ENCODE measurements at places on chromosomes 2 and 18.

DNA sequence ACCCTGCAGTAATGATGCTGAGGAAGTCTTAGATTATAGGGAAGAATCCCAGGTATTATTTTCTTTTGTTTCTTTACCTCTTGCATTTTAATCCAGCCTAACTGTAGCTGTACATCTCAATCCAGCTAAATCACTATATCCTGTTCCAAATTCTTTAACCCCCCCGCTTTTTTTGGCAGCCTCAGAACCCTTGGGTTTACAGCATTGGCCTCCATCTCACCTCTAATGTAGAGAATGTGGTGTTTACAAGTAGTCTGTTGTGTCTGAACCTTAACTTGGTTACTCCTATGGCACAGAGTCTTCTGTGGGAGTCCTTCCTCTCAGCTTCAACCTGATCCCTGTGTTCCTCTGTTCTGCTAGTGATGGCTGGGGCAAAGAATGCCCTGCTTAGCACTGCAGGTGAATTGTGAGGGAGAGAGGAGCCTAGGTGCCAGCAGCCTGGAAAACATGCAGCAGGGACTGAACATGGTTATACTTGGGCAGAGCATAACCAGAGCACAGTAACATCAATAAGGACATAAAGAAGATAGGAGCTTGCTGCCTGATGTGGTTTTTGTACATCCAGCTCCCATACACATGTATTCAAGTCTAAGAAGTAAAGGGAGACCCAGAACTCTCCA is 130.2 kb downstream of the FAM124B start:
- no peak for DNase-seq

GRCh38 chr18:44909191-44909719 is 228.6 kb downstream of the SETBP1 start:
- DNase-seq, result no peak

DNA sequence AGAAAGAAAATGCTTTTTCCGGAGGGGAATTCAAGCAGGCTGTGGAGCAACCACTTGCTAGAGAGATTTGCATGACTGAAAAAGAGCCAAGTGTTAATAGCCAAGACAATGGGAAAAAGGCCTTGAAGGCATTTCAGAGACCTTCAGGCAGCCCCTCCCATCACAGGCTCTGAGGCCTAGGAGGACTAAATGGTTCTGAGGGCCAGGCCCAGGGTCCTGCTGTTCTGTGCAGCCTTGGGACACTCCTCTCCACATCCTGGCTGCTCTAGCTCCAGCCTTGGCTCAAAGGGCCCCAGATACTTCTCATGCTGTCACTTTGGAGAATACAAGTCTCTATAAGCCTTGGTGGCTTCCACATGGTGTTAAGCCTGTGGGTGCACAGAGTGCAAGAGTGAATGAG is 81.8 kb downstream of the B3GNT2 start:
- DNase-seq, result no peak

DNA sequence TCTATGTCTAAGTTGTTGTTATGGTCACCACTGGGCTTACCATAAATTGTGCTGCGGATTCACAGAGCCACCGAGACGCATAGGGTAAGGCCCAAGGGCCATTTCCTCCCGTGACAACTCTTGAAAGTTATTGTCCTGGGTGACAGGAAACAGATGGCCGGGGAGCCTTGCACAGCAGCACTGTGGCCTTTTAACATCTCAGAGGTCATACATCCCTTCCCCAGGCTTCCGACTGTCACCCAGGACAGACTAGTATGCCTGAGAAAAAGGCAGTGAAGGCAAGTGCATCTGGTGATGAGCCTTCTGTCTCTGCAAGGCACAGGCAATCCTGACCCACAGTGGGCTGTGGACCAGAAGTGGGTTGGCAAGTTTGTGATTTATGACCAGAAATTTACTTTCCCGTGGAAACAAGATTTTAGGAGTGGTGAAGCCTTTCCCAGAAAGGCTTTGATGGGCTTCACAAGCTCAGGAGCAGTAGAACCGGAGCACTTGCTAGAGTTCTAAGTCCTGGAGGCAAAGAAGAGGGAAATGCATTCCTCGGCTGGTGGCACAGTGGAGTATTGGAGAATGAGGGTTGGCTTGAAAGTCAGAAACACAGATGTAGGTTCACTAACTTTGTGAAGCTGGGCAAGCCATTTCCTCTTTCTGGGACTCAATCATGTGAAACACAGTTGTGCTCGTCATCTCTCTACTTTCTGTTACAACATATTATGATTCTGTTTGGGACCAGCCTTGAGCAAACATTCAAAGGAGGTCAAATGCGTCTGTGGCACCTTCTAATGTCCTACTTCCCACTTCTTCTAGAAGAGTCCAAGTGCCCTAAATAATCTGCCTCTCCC is 2.0 kb upstream of the CAPN14 start:
- DNase-seq, result no peak

GRCh38 chr18:41713969-41714825 is 240.8 kb upstream of the PIK3C3 start:
- no peak for DNase-seq

- no peak for DNase-seq
These were observed 70.6 kb downstream of the RPE start for GRCh38 chr2:210072922-210073509.

- DNase-seq, result no peak
These were observed 140.7 kb downstream of the TTC27 start for GRCh38 chr2:32768387-32769174.

- no peak for DNase-seq
These were observed 2.3 kb upstream of the LPIN2 start for GRCh38 chr18:3015204-3015592.

DNA sequence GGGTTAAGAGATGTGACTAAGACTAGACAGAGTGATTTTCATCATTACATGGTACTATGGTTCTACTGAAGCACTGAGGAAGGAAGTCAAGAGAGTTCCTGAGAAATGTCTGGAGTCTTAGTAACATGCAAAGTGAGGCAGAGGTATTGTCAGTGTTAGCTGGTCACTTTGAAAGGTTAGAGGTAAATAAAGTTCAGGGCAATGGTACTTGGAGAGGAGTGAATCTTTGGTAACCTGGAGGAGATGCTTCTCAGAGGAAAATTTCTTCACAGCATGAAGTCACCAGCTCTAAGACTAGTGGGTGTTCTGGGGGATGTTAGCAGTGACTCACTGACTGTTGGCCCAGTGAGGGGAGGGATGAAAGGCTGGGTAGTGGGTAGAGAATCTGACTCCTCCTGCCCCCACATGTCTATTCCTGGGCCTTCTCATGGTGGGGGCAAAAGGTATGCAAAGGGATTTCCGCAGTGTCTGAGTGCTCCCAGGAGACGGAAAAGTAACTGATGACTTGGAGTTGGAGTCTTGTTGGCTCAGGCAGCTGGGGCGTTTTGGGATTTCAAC is 23.3 kb upstream of the IL1RN start:
- DNase-seq, result peak; percentile 13

DNA sequence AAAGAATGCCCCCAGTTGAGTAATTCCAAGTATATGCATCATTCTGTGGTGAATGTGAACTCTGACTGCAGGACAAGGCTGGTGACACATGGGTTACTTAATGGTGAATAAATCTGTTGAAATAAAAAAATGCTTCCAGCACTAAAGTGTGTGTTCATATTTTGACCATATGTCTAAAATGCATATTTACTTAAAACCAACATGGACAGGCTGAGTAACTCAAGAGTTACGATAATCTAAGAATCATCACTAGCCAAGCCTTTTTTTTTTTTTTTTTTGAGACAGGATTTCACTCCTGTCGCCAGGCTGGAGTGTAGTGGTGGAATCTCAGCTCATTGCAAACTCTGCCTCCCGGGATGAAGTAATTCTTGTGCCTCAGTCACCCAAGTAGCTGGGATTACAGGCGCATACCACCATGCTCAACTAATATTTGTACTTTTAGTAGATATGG is 47.1 kb upstream of the CCBE1 start:
- no peak for DNase-seq

DNA sequence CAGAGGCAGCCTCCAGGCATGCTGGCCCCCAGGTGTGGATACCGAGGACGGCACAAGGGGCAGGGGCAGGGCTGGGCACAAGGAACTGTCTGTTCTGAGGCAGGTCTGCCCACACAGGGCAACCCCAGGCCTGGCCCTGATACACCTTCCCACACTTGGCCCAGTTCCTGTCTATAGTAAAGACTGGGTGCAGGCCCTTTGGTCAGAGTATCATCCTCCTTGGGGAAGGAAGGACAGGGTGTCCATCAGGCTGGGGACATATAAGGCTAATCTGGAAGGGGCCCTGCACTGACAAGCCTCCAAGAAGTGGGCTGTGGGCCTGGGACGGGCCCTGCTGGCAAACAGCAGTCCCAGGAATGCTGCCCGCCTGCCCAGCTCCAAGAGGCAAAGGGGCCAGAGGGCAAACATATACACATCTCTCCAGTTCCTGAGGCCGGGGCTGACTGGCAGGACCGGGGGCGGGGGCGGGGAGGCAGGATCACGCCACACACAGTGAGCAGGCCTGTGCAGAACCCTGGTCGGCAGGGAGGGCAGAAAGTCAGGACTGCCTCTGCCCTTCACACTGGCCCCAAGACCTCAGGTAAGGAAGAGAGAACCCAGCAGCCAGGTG is 18.9 kb downstream of the SDC1 start:
- no peak for DNase-seq

- no peak for DNase-seq
These were observed 22.4 kb downstream of the COLEC11 start for GRCh38 chr2:3617198-3617890.

GRCh38 chr2:207073801-207074678 is 91.7 kb downstream of the KLF7 start:
- DNase-seq, result peak; percentile 25

DNA sequence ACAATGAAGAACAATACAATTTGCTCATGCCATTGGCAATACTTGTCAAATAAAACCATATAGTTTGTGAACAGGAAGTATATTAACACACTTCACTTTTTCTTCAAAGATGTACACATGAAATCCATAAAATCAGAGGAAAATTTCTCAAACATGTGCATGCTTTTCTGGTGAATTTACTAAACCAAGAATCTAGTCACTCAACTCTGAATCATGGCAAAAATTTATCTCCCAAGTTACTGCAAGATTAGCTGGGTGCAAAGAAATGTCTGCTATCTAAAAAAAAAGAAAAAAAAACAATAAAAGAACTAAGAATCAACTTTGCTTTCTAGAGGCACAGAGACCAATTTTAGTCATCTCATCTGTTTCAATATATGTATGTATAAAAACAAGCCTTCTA is 419.2 kb downstream of the NR4A2 start:
- no peak for DNase-seq

GRCh38 chr18:63374540-63374939 is 7.5 kb upstream of the KDSR start:
- DNase-seq, result no peak

- no peak for DNase-seq
These were observed 222.4 kb downstream of the PIK3C3 start for GRCh38 chr18:42177390-42177789.

GRCh38 chr2:65940856-65941255 is 494.1 kb upstream of the MEIS1 start:
- DNase-seq, result no peak

DNA sequence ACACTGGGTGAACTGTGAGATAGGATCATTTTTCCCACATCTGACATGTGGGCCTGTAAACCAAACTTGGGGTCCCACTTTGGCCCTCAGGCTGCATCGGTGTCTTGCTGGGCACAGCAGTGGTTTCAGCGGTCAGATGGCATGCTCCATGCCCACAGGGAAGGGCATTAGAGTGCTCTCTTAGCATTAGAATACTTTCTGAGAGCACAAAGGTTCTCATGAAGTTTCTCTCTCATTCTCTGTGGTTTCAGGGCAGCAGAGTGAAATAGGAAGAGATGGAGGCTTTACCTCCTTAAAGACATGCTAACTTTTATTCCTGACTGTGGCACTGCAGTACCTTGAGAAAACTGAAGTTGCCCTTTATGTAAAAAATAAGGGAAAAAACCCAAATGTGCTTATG is 36.6 kb upstream of the GATA6 start:
- DNase-seq, result no peak

DNA sequence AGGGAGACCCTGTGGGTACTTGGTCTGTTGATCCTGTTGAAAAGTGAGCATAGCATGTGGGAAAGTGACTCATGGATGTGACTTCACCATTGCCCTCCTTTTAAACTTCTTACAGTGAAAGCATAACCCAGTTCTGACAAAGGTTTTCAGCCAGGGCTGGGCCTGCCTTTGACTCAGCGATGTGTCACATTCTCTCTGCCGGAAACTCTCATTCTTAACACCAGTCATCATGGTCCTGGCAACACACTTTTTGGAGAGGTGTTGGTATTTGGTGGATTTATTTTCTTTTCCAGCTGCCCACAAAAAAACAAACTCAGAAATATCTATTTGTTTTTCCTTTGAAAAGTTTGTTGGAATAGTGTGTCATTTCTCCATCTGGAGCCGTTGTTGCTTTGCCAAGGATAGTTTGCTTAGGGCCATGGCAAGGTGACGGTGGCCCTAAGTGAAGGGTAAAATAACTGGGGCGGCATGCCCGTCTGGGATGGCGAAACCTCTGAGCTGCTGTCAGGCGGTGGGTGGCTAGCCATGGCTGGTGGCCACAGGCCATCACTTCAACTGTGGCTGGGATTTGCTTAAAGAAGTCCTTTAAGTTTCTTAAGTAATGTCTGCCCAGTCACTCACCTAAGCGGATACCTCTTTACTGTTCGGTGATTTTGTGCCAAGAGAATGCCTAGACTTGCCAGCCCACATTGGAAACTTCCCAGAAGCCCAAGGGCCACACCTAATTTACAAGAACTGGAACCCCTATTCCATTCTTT is 123.3 kb downstream of the LTBP1 start:
- DNase-seq, result no peak

DNA sequence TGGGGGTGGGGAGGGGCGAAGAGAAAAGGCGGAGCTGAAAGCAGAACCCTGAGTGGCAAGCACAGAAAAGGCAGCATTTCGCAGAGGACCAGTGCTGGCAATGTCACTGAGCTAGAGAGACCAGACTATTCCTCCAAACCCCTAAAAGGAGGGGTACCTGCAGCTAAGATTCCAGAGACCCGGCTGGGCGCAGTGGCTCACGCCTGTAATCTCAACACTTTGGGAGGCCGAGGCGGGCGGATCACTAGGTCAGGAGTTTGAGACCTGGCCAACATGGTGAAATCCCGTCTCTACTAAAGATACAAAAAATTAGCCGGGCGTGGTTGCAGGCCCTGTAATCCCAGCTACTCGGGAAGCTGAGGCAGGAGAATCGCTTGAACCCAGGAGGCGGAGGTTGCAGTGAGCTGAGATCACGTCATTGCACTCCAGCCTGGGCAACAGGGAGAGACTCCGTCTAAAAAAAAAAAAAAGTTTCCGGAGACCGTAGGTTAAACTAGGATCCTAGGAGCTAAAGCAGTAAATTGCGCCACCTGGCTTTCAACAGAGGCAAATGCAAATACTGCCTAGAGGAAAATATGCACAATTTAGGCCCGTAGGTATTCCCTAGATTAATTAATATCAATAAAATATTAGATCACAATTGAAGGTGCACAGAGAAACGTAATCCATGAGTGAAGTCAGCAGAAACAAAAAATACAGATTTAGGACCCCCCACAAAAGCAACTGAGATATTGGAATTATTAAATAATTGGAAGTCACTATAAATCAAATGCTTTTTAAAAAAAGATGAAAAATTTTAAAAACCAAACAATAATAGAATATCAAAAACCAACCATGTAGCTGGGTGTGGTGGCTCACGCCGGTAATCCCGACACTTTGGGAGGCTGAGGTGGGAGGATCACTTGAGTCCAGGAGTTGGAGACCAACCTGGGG is 4.9 kb downstream of the UCN start:
- no peak for DNase-seq

Measured in stimulated activated CD4-positive, alpha-beta T cell treated with anti-CD3 and anti-CD28 coated beads, TNF-alpha, amount 100 ng/mL, for 4 hours (primary cell).